ENCODE measurements at places on chromosomes 13 and 19.
A peak's percentile ranks its signal among the peaks of the same experiment; 100 is the strongest.

- no peak for DNase-seq
Observed at GRCh38 chr19:54063350-54064116, at the start of gene VSTM1. Gene VSTM1 (minus strand): TSS chr19:54063897. CDS start chr19:54063777, 120 bp downstream.

GRCh38 chr13:23377579-23377978 is 55.9 kb downstream of the SACS start:
- no peak for DNase-seq

DNA sequence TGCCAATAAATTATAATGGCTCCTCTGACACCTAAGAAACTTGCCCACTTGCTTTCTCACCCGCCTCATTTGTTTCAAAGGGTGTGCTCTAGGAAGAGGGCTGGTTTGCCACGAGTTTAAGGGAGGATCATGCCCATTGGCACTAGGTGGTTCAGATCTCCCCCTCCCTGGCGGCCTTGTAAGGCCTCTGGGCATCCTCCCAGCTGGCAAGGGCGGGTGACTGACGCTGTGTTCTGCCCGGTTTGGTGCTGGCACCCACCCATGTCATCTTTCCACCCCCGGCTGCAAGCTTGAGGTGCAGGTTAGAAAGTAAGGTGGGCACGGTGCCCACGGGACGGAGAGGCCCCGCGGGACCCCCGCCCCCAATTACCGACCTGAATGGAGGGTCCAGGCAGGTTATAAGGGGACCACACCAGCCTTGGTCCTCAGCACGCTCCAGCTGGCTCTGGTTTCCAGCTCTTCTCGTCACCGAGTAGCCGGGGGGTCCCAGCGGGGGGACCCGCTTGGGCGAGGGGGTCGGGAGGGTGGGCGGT is 90.4 kb downstream of the PTPRS start:
- no peak for DNase-seq

GRCh38 chr13:29925457-29926097 is 75.2 kb upstream of the UBL3 start:
- no peak for DNase-seq

GRCh38 chr19:45866400-45867176 is 2.5 kb downstream of the FOXA3 start:
- DNase-seq: no peak

DNA sequence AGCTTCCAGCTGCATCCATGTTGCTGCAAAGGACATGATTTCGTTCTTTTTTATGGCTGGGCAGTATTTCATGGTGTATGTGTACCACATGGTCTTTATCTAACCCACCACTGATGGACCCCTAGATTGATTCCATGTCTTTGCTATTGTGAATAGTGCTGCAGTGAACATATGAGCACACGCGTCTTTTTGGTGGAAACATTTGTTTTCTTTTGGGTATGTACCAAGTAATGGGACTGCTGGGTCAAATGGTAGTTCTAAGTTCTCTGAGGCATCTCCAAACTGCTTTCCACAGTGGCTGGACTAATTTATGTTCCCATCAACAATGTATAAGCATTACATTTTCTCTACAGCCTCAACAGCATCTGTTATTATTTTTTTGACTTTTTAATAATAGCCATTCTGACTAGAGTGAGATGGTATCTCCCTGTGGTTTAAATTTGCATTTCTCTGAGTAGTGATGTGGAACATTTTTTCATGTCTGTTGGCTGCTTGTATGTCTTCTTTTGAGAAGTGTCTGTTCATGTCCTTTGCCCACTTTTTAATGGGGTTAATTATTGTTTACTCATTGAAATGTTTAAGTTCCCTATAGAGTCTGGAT is 6.8 kb upstream of the UBE2L5 start:
- no peak for DNase-seq

DNA sequence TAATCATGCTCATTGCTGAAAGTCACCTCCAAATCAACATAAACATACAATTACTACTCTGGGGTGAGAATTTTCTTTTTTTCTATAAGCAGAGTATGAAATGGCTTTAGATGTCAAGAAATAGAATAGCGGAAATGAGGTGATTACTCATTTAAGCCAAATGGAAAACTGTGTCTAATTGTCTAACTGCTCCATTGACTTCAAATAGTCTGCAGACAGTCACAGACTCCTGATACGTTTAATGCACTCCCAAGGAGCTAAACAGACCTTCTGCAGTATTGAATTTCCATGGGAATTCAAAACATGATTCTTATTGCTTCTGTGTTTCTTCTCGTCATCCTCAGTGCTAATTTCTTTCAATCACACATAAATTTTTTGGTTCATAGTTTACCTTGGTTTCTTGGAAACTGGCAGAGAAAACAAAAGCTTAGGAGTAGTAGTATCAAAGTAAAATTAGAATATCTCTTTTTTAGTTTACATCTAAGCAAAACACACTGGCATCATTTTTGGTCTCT is 865.2 kb upstream of the SLC10A2 start:
- DNase-seq: no peak

- no peak for DNase-seq
Observed at GRCh38 chr13:32191452-32191998, 123.6 kb downstream of the ZAR1L start.

DNA sequence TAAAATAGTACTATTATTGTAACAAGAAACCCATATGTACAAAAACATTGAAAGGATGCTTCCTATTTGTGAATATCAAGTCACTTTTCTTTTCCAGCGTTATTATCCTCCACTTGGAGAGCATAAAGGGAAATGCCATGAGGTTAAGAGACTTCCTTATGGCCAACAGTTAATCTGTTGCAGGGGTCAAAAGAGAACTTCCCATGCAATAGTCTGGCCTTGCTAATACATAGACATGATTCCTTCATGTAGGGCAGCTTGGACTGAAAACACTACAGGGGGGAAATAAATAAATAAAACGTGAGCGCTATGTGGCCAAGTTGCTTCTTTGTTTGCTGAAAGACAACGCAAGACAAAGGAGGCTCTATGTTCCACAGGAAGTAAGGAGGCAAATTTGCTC is 269.1 kb upstream of the EDNRB start:
- no peak for DNase-seq

- DNase-seq: no peak
Observed at GRCh38 chr19:36488846-36489117, 579 bp downstream of the ZNF566 start.

GRCh38 chr13:21675095-21675991 is 4.5 kb downstream of the FGF9 start:
- DNase-seq: peak; percentile 67

DNA sequence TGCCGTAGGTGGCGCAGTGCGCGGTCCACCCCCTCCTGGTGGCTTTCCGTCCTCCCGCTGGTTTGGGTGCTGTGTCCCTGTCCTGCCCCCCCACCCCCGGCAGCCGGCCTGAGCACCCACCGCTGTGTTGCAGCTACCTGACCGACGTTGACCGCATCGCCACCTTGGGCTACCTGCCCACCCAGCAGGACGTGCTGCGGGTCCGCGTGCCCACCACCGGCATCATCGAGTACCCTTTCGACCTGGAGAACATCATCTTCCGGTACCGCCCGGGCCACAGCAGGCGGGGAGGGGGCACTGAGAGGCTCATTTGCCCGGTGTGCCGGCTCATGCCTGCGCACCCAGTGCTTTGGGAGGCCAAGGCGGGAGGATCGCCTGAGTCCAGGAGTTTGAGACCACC is 20.6 kb downstream of the GNA11 start:
- DNase-seq: no peak

GRCh38 chr13:114161028-114161556 is 18.0 kb upstream of the CFAP97D2 start:
- DNase-seq: peak; percentile 56

- DNase-seq: no peak
Observed at GRCh38 chr13:102376318-102376717, 25.5 kb downstream of the FGF14 start.

Measured in stimulated activated CD8-positive, alpha-beta memory T cell treated with anti-CD3 and anti-CD28 coated beads, Interleukin-4, amount 100 ng/mL, for 48 hours (primary cell).